ENCODE measurements at places on chromosomes 7 and 10.

GRCh38 chr7:143413123-143413522, 4.5 kb upstream of the EPHA1 start:
- DNase-seq = no peak

GRCh38 chr7:15561835-15562234, at the start of gene AGMO:
Gene AGMO, minus strand, starts transcription at chr7:15562015.
- no peak for DNase-seq

DNA sequence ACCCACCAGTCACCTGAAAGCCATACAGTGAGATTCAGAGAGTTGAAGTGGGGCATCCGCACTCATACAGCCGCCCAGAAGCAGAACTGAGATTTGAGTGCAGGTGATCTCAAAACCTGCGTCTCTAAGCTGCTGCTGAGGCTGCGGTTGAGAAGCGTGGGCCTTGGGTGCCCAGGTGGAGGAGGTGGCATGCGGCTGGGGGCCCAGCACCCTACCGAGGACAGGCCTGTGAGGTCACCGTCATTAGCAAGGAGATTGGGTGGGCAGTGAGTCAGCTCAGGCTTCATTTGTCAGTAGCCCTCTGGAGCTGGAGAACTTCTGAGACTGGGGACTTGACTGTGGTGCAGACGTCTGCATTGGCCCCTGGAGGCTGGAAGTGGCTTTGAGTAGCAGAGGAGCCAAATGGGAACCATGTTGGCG, 29.8 kb downstream of the ZMIZ1 start:
- no peak for DNase-seq

DNA sequence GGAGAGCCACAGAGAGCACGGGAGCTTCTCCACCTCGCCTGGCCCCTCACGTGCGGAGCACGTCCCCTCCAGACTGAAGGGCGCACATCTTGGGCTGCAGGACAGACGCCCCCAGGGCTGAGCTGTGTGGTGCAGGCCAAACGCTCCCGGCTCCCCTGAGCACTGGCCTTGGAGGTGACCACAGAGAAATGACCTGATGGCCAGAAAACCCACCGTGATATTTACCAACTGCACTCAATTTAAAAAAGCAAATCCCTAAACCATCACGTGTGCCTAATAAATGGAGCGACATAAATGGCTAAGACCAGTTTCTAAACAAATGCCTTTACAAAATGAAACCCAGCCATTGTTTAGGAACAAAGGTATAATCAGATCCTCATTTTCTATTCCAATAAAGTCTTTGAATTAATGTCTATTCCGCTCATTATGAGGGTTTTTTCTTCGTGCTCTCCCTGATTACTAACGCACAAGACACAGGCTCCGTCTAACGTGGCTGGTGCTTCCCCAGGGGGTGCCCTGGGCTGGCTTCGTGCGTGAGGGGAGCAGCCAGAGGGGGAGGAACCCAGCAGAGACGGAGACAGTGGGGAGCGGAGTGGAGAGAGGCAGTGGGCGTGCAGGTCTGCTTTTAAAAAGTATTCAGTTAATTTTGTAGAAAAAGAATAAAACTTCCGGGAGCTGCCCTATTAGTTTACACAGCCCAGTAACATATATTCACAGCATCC, 190.3 kb downstream of the DNAJB6 start:
- DNase-seq = no peak

GRCh38 chr7:96637522-96637921, 72.1 kb downstream of the SEM1 start:
- DNase-seq = no peak

- no peak for DNase-seq
Measured at GRCh38 chr7:142560166-142560565, 189.1 kb upstream of the PRSS1 start.

GRCh38 chr10:27723436-27723835, 22.2 kb downstream of the MKX start:
- no peak for DNase-seq

GRCh38 chr7:135602304-135602703, 44.6 kb downstream of the NUP205 start:
- no peak for DNase-seq

DNA sequence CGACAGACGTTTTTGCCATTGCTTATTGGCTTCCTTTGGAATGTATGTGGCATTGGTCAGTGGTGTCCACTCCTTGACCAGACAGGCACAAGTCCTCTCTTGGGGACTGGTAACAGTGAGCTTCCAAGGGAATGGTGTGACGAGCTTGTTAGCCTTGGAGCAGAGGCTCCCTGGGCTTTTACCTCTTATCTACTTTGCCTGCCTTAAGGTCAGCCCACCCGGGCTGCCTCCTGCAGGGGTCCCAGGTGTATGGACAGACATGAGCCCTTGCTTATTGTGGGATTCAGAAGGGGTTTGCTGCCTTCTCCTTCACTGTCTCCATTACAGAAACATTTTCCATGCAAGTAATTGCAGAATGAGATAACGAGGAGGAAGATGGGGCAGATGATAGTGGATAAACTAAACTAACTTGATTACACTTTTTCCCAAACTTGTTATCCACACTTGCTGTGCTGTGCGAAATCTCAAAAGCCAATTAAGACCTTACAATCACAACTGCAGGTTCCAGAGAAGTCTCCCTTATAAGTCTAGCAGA, 29.7 kb downstream of the PLPP4 start:
- no peak for DNase-seq

- no peak for DNase-seq
Measured at GRCh38 chr10:61385231-61386001, 67.8 kb downstream of the TMEM26 start.

- DNase-seq = no peak
Measured at GRCh38 chr10:70228491-70228890, 4.7 kb downstream of the PPA1 start.

DNA sequence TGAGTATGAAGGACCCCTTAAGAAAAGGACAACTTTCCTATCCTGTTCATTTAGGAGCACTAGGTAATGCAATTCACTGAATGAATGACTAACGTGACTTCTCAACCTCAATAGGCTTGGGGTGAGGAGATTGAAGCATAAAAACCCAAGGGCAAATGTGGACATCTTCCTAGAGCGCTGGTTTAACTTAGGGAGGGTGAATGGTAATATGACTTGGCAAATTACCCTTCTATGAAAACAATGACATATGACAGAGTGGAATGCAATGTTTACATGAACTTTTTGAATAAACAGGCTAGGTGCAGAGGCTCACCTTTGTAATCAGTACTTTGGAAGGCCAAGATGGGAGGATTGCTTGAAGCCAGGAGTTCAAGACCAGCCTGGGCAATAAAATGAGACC, 83.9 kb upstream of the ANK3 start:
- no peak for DNase-seq

GRCh38 chr7:123293710-123294109, 93.9 kb upstream of the SLC13A1 start:
- DNase-seq = no peak
